ENCODE measurements at places on chromosomes 16 and 17.

- no peak for DNase-seq
Observed at GRCh38 chr17:28526381-28526780, 20.2 kb downstream of the FOXN1 start.

DNA sequence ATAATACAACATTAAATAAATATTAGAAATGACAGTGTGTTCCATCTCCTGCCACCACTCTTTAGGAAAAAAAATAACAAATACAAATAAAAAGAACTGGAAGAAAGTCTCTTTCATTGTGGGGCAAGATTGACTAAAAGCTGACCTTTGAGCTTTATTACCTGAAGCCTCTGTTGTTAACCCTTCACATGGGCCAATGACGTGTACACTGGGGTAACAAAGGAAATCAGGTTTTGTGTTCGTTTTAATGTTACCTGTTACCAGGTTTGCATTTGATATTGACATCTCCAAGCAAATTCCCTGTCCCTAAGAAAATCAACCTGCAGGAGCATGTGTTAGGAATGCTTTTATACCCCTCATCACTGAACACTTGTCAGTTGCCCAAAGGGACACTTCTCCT, 39.0 kb downstream of the NLK start:
- no peak for DNase-seq

GRCh38 chr17:10754109-10754508, 24.3 kb upstream of the TMEM220 start:
- no peak for DNase-seq

DNA sequence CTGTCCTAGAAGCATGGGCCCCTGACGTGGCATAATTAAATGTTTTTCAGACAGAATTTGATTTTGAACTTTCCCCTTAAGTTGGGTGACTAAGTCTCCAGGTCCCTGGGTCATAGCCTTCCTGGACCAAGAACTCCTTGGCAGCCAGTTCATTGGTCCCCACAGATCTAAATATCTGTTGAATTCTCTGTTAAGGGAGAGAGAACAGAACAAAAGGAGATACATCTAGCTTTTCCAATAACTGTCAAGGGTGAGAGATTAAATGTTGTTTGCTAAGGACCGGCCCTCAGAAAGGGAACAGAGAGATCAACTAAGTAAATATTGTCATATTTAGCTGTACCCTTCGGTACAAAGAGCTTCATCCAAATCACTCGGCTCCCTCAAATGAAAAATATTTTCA, 78.2 kb upstream of the NOL11 start:
- DNase-seq, result no peak

DNA sequence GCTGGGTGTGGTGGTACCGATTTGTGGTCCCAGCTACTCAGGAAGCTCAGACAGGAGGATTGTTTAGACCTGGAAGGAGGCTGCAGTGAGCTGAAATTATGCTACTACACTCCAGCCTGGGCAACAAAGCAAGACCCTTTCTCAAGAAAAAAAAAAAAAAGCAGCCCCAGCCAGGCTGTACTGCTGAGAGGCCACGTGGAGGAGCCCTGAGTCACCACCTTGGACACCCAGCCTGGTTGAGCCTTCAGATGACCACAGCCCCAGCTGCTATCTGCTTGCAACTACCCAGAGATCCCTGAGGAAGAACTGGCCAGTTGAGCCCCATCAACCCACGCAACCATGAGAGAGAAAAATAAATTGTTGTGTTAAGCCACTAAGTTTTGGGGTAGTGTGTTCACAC, 23.6 kb upstream of the GPRC5C start:
- no peak for DNase-seq

DNA sequence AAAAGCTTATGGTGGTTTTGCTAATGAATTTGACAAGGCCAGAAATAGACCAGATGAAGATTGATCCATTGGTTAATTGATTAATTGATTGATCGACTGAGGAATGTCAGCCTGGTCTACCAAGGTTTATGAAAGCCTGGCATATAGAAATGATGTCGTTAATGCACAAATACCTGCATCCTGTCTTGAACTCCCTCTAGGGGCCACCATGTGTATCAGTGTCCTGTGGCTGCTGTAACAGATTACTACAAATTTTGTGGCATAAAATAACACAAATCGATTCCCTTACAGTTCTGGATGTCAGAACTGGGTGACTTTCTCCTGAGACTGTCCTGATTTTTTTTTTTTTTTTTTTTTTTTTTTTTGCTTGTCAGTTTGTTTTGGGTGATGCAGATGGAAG, 553.2 kb downstream of the MAF start:
- no peak for DNase-seq

- DNase-seq, result no peak
Observed at GRCh38 chr17:81665205-81666091, 957 bp downstream of the OXLD1 start.

DNA sequence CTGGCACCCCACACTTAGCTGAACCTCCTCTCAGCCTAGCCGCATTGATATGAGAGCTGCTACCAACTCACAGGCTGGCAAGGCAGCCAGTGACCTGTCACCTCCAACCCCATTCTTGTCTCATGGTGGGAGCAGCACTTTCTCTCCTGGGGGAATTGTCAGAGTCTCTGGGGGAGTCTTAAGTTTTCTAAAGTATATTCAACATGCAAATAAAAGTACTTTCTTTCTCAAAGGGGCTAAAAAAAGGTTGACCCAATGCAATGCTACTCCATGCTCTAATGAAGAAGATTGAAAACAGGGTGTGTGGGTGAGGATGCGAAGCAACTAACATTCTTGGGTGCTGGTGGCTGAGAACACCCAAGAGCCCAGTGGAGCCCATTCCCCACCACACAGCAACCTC, 53.1 kb upstream of the SREBF1 start:
- DNase-seq, result no peak

DNA sequence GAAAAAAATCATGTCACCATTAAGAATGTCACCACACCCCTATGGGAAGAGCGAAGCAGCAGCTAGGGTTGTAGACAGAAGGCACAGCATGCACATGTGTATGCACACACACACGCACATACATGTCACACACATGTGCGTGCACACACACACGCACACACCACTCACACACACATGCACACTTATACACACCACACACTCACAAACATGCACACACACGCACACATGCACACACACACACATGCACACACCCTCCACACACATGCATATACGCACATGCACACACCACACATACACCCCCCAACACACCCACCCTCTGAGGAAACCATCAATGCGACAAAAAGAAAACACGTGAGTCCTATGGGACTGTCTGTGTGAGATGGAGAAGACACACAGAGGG, 205.4 kb downstream of the ENGASE start:
- DNase-seq, result no peak

- DNase-seq, result no peak
Observed at GRCh38 chr17:41383690-41384089, 1.6 kb upstream of the KRT34 start.

DNA sequence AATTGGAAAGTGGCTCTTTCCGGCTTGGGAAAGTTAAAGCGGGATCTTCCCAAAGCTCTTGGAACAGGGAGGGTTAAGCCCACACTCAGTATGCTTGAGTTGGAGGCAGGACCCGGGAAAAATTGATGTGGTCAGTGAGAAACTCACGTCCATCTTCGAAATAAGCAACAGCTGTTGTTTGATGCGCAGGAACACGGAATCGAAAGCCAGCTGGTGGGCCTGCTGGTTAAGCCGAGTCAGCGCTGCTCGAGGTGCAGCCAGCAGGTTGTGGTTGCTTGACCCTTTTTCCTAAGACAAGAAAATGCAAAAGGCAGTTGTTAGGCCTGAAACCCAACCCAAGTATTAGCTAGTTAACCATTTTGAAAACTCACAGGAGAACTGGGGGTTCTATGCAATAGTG, 49.4 kb downstream of the COG7 start:
- DNase-seq, result no peak

GRCh38 chr17:10216213-10216938, 18.0 kb upstream of the GAS7 start:
- no peak for DNase-seq

Data from stimulated activated CD8-positive, alpha-beta memory T cell treated with anti-CD3 and anti-CD28 coated beads, Interleukin-15, amount 100 ng/mL, for 24 hours (primary cell).